ENCODE measurements at places on chromosomes 7 and 10.
A peak's percentile ranks its signal among the peaks of the same experiment; 100 is the strongest.

GRCh38 chr7:21944616-21945453 lies 864 bp downstream of the CDCA7L start:
- DNase-seq: no peak

- no peak for DNase-seq
Observed at GRCh38 chr10:68222391-68222790, 9.5 kb downstream of the ATOH7 start.

DNA sequence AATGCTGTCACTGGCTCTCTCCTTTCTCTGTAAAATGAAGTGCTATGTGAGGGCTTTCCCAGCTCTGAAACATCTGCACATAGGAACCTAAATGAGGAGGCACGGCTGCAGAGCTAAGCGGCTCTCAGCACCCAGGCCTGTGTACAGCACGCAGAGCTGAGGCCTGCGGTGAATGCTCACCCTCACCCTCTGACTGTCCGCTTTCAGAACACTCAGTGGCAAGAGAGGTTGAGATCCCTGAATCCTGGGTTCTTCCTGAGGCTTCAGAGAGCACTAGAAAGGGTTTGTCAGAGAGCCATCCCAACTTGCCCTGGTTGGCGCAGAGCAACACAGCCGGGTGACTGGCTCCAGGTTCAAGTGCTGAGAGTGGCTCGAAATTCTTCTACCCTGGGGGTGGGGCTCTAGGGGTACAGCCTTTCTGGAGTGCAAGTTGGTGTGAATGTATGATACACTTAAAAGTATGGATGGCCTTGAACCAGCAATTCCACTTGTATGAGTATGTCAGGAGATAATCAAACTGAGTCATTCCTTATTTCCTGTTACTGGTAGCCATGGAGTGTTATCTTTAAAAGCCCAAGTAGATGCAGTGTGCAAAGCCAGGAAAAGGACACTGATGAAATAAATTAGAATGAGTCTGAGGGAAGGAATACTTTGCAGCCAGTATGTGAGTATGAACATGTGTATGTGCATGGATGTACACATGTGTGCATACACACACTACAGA lies 1.7 kb upstream of the CCDC201 start:
- DNase-seq: peak; percentile 82

GRCh38 chr10:60260321-60260720 lies 129.4 kb downstream of the ANK3 start:
- DNase-seq: no peak

DNA sequence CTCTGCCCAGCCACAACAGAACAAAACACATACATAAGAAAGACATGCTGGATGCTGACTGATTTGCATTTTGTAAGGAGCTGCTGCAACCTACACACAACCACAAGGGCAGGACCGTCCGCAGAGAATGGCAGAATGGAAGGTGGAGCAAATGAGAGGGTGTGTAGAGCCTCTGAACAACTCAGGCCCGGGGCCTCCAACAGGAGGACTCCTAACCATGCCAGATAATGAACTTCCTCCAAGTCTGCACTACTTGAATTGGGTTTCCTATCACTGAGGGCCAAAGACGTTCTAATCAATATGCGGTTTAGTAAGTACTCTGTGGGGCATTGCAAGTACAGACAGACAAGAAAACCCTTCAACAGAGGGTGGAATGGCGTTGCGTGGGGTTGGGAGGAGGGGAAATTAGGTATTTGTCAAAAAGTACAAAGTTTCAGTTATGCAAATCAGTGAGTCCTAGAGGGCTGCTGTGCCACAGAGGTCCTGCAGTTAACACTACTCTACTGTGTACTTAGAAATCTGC lies 14.6 kb downstream of the VOPP1 start:
- DNase-seq: no peak

DNA sequence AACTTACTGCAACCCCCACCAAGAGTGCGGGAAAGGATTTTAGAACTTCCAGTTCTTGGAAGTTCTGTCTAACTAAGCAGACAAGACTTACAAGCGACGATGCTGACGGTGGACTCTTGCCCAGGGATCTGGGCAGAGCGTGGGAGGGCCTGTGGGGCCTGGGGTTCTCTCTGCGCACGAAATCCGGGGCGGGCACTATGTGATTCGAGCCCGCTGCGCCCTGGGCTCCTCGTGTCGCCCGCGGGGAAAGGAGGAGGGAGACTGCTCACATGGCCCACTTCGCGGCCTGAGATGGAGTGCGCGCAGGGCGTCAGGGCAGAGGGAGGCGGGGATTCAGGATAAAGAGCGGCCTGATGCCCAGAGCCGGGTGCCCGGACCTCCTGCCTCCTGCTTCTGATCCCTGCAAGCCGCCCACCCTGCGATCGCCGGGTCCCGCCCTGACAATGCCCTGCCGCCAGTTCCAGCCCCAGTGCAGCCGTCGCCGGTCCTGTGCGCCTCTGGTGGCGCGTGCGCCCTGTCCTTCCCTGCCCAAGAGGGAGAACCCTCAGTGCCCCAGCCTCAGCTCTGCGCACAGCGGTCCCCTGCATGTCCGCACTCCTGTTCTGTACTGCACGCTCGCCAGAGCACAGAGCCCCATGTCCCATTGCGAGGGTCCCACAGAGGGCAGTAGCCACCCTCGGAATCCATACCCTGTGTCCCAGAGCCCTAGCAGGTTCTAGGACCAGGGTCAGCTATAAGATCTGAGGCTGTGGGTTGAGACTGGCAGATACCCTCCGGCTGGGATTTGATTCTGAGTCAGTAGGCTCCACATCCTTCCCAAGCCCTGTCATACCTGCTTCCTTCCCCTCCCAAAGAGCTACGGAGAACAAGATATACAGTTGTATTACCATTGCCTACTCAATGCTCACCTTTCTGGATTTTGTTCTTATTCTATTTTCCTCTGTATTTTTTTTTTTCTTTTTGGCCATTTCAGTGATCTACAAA lies 99.4 kb upstream of the TMEM106B start:
- peak; percentile 19 for DNase-seq

- DNase-seq: no peak
Observed at GRCh38 chr7:132730105-132730504, 153.8 kb upstream of the PLXNA4 start.

DNA sequence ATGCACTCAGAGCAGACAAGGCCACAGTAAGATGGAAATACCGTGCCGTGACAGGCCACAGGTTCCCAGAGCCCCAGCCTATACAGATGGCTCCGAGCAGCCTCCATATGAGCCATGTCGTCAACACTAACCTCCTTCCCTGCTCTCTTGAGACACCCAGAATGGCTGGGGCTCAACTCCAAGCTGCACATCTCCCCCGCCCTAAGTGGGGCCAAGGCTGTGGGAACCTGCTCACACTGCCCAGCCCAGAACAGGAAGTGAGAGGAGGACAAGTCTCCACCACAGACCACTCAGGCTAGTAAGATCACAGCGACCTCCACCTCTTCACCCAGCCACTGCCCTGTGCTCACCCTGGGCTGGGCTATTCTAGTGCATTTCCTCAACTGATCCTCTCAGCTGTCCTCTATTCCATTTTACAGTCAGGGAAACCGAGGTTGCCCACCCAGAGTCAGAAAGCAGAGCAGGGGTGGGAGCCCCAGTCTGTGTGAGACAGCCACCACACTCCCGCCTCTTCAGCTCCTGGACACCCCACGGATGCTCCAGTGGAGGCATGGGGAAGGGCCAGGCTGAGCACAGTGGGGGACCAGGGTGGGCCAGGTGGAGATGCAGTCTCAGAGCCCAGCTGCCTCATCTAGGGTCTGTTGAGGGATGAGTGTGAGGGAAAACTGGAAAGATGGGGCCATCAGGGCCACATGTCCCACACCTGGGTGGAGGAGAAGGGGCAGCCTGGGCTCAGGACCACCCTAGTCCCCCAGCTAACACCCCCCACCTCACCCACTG lies 11.6 kb downstream of the GRID1 start:
- DNase-seq: no peak

- DNase-seq: no peak
Observed at GRCh38 chr7:479948-480499, 39.6 kb downstream of the PDGFA start.

DNA sequence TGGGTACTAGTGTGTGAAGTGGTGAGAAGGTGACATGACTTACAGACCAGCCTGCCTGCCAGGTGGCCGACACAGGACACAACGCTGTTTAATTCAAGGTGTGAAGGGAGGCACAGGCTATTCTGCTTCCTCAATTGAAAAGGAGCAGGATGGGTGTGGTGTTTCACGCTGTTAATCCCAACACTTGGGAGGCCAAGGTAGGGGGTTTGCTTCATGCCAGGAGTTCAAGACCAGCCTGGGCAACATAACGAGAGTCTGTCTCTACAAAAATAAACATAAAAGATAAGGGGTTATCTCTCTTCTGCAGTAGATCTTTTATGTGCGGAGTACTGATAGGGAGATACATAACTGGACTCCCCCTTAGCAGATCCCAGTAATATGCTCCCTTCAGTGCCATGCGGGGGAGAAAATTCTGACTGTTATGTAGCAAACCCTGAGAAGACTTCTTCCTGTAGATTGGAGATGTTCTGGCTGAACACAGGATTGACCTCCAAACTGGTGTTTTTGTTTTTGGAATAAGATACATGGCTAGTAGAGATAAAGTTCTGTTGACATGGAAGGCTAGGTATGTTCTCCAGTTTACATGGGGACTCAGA lies 63.2 kb downstream of the CCNY start:
- DNase-seq: no peak

DNA sequence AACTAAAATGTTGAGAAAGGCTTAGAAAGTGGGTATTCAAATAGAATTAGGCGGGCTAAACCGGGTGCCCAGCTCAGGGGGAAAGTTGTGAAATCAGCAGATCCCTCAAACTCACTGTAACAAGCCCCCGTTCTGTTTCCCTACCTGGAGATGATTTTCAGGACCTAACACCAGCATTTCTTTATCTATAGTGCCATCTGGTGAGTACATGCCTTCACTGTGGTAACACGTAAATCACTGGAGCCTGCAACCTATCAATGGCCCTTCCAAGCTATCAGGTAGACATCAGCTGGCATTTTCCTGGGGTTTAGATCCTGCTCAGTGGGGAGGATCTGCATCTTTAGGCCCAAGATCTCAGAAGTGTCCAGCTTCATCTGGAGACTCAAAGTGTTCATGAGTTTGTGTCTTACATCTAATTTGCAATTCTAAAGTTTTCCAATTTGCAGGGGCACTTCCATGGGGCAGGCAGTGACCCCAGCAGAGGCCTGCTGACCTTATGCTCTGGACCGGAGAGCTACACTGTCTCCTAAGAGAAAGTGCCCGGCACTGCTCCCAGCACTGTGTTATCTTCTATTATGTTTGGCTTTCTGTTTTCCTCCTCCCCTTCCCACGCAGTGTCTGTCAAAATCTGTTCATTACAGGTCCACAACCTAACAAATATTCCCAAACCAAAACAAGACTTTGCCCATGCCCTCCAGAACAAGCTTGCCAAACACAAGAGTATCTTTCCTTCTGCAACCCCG lies 132.5 kb downstream of the LSM5 start:
- no peak for DNase-seq

GRCh38 chr10:68559841-68560185 lies 324 bp upstream of the TET1 start:
- DNase-seq: no peak

DNA sequence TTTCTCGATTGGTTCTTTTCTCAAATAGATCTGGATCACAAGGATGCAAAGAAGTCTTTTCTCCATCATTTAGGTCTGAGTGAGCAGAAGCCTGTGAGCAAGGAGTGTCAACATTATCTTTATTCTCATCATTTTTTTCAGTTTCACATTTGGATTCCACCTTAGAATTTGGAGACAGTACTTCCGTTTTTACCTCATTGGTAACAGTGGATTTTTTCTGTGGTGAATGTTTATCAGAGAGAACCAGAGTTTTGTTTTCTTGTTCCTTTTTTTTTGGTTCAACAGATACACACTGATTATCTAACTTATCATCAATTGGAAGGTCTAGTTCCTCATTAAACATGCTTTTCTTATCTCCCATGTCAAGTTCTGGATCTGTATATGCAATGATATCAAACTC lies 151.3 kb downstream of the GALNT11 start:
- no peak for DNase-seq

DNA sequence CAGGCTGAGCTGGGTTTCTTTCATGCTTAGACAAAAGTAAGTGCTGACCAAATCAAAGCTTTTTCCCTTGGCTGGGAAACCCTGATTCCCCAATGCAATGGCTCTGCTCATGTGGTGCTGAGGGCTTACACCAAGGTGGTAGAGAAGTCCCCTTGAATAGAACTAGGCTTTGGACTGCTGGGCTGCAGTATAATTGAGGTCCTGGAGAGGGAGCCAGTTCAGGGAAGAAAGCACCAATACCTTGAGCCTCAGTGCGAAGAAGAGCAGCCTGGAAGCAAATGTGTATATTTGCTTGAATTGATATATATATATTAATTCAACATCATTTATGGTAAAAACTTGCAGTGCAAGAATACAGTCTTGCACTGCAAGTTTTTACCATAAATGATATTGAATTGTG lies 391.1 kb downstream of the RPS24 start:
- DNase-seq: no peak

- DNase-seq: no peak
Observed at GRCh38 chr7:122304996-122305421, 459 bp upstream of the FEZF1 start.

DNA sequence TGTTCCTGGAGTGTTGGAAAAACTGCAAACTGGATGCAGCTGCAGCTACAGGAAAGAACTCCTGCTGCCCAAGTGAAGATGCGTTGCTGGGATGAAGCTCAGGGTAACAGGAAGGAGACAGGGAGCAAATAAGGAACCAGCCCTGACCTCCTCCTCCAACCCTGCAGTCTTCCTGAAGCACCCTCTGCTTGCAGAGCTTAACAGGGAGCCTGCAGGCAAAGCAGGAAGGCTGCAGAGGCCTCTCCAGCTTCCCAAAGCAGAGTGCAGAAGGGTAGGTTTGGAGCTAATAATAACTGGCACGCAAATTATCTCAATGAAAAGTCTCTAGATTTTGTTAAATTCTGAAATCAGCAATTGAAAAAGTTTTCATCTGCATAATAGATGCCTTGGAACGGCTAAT lies 92.5 kb downstream of the SORCS1 start:
- no peak for DNase-seq

- DNase-seq: no peak
Observed at GRCh38 chr10:71647526-71648253, 71.9 kb downstream of the C10orf105 start.

- peak; percentile 84 for DNase-seq
Observed at GRCh38 chr10:34403512-34403911, 411.6 kb downstream of the PARD3 start.

DNA sequence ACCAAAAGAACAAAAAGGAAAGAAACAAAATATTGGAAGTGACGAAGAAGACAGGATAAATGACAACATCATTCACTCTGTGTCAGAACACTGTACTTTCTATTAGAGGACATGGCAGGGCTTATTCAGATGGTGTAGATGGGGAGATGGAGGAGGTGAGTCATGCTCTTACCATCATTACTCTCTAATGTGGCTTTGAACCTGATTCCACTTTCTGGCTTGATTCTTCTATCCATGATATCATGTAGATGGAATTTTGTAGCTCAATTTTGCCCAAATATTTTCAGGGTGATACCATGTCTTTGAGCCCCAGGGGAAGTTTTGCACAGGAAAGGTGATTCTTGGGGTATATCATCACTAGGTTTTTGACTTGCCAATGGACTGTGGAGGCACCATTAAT lies 91.7 kb downstream of the CFAP58 start:
- peak; percentile 92 for DNase-seq

GRCh38 chr10:83915801-83916200 lies 223.5 kb upstream of the GHITM start:
- no peak for DNase-seq

Data from fibroblast of upper back skin (primary cell).